Stimulated activated CD4-positive, alpha-beta T cell treated with anti-CD3 and anti-CD28 coated beads, Interleukin-15, amount 100 ng/mL, for 48 hours (primary cell): ENCODE measurements at places on chromosomes 3 and 15.

DNA sequence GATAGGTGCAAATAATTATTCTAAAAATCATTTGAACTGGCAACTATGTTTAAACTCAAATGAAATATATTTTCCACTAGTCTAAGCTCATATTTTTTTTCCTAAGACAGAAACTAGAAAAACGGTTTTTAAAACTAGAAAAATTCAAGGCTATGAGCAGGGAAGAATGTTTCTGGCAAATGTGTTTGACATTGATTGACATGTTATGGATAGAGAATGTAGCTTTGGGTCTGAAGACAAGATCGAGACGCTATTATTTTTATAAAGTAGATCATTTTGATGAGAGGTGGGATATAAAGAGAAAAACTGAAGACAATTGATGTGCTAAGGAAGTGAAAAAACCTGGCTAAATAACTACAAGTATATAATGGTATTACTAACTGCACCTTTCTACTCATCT lies 415.2 kb downstream of the GABRB3 start:
- DNase-seq = no peak

DNA sequence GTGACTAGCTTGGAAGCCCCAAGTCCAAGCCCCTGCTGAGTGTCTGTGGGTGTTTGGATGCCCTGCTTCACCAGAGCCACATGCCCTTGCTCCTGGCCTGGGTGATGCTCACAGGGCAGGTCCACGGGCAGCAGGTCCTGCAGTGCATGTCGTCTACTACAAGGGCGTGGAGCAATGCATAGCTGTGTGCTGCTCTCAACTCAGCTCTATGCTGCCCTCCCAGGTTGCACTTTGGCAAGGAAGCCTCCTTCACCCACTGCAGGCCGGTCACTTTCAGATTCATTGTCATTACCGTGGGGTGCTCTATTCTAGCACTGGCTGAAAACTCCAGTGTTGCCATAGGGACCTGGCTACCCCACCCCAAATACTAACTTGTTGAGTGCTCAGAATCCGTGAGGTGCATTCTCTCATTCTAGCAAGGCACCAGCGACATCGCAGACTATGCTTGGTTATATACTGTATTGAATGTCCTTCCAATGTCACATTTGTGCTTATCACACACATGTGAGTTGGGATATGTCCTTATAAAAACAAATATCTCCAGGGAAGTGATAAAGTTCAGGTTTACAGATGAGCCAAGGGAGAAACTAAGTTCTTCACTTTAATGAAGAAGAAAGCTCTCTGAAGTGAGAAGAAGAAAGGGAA lies 51.8 kb downstream of the GRAMD1C start:
- no peak for DNase-seq

DNA sequence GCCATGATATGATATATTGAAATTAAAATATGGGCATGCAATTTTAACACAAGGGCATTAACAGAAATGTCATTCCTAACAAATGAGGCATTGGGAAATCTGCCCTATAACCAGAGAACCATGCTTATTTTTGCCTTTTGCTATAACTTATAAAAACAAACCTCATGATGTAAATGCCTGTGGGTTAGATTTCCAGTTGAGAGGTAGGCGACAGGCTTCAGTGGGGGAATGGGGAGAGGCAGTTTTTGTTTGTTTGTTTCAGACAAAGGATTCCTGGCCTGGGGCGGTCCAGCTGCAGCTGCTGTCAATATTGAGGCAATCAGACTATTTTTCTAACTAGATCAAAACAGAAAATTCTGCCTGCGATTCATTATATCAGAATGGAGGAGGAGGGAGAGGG lies 490.4 kb upstream of the CFAP20DC start:
- no peak for DNase-seq

GRCh38 chr3:185330238-185330637 lies 32.7 kb upstream of the MAP3K13 start:
- DNase-seq = no peak

DNA sequence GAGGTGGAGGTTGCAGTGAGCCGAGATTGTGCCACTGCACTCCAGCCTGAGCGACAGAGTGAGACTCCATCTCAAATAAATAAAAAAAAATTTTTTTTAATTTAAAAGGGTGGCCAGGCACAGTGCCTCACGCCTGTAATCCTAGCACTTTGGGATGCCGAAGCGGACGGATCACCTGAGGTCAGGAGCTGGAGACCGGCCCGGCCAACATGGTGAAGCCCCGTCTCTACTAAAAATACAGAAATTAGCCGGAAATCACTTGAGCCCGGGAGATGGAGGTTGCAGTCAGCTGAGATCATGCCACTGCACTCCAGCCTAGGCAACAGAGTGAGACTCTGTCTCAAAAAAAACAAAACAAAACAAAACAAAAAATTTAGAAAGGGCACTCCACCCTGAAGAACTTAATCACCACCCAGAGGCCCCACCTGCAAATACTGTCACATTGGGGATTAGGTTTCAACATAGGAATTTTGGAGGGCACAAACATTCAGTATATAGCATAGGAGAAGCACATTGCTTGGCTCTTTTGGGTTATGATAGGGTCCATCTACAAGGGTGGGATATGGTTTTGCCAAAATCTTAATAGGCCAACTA lies 7.1 kb upstream of the YEATS2 start:
- no peak for DNase-seq

DNA sequence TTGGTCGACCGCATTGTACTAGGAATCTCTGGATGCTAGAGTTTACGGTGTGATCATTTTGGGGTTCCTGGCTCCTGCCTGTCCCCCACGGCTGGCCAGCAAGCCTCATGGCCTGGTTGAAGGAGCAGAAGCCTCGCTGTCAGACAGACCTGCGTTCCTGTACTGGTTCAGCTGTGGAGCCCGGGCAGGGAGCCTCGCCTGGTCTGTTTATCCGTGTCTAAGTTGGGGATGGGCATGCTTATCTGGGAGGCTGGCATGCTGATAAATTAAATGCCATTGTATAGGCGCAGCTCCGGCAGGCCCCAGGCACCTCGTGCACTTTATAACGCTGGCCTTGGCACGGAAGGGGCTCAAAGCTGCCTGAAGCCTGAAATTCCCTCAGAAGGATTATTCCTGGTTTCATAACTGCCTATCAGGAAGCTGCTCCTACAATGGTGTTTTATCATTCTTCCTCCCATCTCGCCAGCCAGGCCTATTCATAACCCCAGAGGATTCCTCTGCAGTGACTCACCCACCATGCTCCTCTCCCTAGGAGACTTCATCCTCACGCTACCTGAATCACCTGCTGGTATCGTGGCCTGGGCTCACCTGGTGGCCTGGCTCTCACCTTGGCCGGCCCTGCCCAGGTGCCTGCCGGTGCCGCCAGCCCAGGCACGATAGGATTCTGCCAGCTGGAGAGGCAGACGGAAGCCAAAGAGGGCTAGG lies 110.9 kb downstream of the ASB7 start:
- DNase-seq = no peak

- no peak for DNase-seq
These were observed 990 bp upstream of the ZNF148 start for GRCh38 chr3:125375950-125376679.

- peak; percentile 80 for DNase-seq
These were observed 1.6 kb downstream of the RFTN1 start for GRCh38 chr3:16511681-16512434.

GRCh38 chr3:45105855-45106671 lies 40.1 kb downstream of the CDCP1 start:
- peak; percentile 63 for DNase-seq

DNA sequence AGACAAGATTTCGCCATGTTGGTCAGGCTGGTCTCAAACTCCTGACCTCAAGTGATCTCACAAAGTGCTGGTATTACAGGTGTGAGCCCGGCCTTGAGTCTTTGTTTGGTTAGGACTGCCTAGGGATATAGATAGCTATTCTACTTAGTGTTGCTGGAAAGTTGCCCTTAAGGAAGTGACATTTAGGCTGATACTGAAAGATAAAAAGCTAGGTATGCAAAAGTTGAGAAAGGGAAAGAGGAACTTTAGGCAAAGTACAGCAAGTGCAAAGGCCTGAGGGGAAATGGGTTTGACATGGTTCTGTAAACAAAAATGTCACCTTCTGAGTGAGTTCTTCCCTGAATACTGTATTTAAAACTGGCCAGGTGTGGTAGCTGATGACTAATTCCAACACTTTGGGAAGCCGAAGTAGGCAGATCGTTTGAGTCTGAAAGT lies 111.5 kb downstream of the ZNF609 start:
- no peak for DNase-seq

DNA sequence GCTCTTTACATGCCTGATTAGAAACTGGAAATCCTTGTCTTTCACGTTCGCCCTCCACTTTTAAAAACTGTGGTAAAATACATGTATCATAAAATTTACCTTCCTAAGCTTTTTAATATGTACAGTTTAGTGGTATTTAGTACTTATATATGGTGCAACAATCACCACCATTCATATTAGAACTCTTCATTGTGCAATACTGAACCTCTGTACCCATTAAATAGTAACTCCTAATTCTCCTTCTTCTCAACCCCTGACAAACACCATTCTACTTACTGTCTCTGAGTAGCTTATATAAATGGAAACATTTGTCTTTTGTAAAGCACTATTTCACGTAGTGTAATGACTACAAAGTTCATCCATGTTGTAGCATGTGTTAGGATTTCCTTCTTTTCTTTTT lies 28.2 kb downstream of the GRM2 start:
- DNase-seq = no peak

DNA sequence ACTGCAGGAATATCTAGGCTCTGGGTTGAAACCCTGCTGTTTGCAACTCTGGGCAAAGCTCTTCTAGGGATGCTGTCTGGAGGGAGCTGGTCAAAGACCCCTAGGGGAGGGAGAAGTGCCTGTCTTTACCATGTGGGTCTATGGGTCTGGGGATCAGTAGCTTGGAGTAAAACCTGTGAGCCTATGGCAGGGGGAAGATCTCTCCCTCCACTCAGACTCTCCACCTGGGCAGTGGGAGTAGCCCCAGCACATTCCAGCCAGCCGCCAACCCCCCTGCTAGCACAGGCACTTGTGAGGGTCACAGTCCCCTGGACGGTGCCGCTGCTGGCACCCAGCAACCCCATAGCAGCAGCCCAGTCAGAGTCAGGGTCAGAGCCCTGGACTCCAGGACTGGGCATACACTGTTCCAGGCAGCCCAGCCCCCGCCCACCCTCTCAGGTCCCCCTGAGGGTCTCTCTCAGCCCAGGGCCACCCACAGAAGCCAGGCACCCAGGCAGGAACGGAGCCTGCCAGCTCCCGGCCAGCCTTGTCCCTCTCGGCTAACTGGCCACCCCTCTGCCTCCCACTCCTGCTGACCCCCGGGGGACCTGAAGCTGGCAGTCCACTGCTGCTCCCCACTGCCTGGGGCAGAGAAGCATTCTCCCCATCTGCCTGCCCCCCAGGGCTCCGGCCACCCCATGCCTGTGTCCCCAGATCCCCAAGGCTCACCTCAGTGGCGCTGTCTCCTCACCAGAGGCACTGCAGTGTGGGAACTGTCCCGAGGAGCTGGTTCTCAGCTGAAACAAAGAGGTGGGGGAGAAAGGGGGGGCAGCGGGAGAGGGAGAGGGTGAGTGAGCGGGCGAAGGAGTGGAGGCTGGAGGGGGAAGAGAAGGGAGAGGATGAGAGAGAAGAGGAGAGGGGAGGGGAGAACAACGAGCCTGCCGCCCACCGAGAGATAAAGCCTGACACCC lies 10.8 kb downstream of the GLYCTK start:
- no peak for DNase-seq

DNA sequence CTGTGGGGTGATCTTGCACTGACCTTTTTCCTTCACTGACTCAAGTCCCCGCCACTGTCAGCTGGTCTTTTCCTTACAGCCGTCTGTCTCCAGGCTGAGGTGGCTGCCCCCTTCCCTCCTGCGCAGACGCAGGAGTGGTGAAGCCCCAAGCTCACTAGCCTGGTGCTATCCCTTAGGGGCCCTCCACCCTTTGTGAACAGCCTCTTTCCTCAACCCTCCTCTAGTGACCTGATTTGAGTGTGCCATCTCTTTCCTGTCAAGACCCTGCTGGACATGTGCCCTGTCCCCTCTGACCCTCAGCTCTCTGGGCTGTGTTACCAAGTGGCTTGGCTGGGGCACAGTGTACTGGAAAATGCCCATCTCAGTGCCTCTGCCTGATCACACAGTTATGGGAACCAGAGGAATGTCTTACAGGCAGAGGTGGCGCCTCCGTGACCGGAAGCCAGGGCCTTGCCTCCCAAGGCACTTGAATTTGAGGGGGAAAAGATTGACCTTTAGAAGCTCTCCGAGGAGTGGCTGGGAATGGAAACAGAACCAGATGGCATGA lies 8.7 kb downstream of the KBTBD13 start:
- no peak for DNase-seq

DNA sequence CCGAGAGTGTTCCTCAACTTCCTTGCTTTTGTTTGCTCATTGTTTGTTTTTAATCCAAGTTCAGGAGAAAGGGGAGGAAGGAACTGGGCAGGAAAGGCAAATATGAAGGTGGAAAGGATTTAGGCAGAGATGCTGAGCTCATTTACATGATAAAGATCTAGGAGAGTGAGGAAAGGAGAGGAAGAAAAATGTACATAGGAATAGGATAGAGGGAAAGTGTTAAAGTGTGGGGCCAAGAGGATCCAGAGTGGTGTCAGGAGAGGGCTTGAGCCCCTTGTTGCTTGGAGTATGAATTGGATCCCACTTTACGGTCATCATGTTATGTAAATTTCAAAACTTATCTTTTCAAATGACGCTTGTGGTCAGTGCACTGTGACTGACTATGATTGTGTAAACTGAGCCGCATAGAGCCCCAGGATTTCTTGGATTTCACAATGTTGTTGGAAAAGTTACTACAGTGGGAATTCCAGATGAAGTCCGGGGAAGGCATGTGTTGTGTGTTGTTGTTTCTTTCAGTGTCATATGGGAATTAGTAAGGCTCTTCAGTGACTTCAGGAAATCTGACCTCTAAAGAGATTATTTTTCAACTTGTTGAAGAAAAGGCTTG lies 15.0 kb upstream of the PLD1 start:
- no peak for DNase-seq

GRCh38 chr3:134364936-134365765 lies 9.1 kb downstream of the AMOTL2 start:
- DNase-seq = no peak

- DNase-seq = no peak
These were observed 74.4 kb downstream of the AAGAB start for GRCh38 chr15:67180035-67180434.

GRCh38 chr15:26287381-26287780 lies 424.3 kb upstream of the ATP10A start:
- no peak for DNase-seq

GRCh38 chr3:123467046-123467445 lies 18.2 kb upstream of the ADCY5 start:
- no peak for DNase-seq

DNA sequence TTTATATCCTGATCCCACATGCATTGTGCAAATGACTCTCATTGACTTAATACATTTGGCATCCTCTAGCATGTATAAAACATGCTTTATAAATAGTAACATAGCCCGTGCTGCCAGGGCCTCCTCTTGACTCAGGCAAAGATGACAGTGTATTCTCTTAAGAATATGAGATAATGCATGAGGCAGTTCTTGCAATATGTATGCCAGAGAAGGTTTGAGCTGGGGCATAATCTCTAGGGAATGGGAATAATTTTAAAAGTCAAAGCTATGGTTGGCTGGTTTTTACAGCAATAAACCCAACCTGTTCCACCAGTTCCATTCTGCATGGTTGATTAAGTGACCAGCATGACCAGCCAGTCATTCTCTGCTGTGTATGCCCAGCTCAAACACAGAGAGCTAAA lies 179.0 kb upstream of the PFN2 start:
- DNase-seq = no peak
